Right cardiac atrium (tissue), 5 donors: ENCODE measurements at places on chromosomes 7 and 10. TPM values are rescaled to one million over a fixed set of nuclear protein-coding genes. Genes with fewer than 3 reads are reported as not detected.

The GTF2IRD1 gene
- polyA plus RNA-seq = 10.6 TPM

The CTAGE6 gene
- not detected for polyA plus RNA-seq

The PTPN20 gene
- polyA plus RNA-seq = 6.7 TPM

The SHTN1 gene
- 1.5 TPM for polyA plus RNA-seq

The NUTM2B gene
- polyA plus RNA-seq = 2.0 TPM

The FAM241B gene
- 5.6 TPM for polyA plus RNA-seq

The TCF7L2 gene
- 9.2 TPM for polyA plus RNA-seq

The LLCFC1 gene
- polyA plus RNA-seq = not detected

The PRKG1 gene
- polyA plus RNA-seq = 16.6 TPM

The ZNF679 gene
- not detected for polyA plus RNA-seq

The REPIN1 gene
- 70.6 TPM for polyA plus RNA-seq

The LRRC4 gene
- polyA plus RNA-seq = 4.4 TPM

The NEUROG3 gene
- polyA plus RNA-seq = not detected

The H2BK1 gene
- not detected for polyA plus RNA-seq

The PTN gene
- polyA plus RNA-seq = 51.0 TPM

The STN1 gene
- 26.8 TPM for polyA plus RNA-seq

The NEURL1 gene
- 0.16 TPM for polyA plus RNA-seq

The NODAL gene
- not detected for polyA plus RNA-seq

The GIMAP2 gene
- 4.1 TPM for polyA plus RNA-seq

The ITGA8 gene
- 5.5 TPM for polyA plus RNA-seq

The PDLIM1 gene
- 211 TPM for polyA plus RNA-seq

The OAT gene
- 34.7 TPM for polyA plus RNA-seq

The SMIM30 gene
- polyA plus RNA-seq = 271 TPM

The AKR1C8 gene
- polyA plus RNA-seq = 0.32 TPM

The UNCX gene
- polyA plus RNA-seq = not detected

The EXOC4 gene
- polyA plus RNA-seq = 11.9 TPM

The MAGI2 gene
- 3.2 TPM for polyA plus RNA-seq
